NCI-H774 (cell line): ENCODE measurements at places on chromosomes 3 and 15.

DNA sequence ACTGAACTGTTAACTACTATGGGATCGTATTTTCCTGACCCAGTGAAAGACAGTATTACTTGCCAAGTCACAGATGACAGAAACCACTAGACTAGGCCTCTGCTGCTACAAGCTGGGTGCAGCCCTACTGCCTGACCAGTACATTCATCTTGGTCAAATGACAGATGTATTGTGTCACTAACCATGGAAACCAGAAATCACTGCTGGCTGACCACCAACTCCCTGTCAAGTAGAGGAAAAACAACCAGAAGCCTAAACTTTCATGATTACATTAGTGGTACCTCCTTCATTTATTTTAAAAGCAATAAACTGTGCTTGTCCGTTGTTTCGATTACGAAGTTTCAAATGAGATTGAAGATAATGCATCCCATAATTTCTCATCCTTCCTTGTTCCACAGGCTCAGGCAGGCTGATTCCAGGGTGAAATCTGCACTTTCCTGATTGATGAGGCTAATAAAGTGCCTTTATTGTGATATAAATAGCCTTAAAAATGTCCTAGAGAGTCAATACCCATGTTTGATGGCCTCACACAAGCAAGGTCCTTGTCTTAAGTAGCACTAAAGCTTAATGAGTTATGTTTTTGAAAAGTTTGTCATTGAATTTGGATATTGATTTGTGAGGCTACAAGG is 309.7 kb downstream of the LSAMP start:
- DNase-seq: no peak

DNA sequence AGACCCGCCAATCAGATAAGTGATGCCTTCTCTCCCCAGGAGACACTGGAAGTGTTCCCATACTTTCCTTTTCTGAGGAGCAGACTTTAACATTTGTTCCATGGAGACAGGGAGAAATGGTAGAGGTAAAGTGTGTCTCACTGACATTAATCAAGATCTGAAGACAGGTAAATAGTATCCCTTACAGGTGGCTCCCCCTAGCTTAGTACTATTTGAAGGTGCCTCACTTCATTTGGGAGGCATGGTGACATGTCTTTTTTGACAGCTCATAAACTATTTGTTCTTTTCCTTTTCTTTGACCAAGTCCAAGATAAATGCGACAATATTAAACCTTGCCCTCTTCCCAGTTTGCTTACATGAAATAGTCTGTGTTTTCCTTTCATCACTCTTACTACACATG is 485.6 kb upstream of the IL12A start:
- no peak for DNase-seq

GRCh38 chr15:68843425-68844311 is 23.0 kb upstream of the ANP32A start:
- DNase-seq: no peak

DNA sequence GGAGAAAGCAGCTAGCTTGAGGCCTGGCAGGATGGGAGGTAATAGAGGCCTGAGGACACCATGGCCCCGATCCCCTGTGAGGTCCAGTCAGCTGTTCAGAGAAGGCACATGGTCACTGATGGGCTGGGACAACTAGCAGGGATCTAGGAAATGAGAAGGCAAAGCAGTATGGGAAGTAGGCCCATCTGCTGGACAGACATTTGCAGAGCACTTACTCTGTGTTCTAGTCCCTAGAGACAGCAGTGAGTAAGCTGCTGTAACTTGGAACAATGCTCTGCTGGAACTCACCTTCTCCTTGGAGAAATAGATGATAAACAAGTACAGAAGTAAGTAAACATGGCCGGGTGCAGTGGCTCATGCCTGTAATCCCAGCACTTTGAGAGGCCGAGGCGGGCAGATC is 7.1 kb downstream of the ECE2 start:
- DNase-seq: no peak

DNA sequence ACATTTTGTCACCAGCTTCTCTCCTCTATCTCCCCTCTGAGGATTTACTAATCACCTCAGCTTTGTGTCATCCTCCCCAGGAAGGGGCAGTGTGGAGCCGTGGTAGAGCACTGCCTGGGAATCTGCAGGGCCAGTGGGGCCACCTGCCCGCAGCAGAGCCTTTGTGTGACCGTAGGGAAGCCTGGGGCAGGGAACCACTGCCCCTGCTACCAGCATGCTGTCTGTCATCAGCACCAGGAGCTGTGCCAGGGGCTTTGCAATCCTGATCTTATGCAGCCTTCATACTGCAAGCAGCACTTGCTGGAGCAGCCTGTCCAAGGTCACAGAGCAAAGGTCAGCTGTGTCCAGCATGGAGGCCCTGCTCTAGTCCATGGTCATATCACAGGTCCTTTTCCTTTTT is 170.2 kb upstream of the IL12A start:
- DNase-seq: no peak
